ENCODE measurements at places on chromosomes 11 and 22.
A peak's percentile ranks its signal among the peaks of the same experiment; 100 is the strongest.

GRCh38 chr11:106156290-106156937, 79.0 kb downstream of the AASDHPPT start:
- peak; percentile 21 for DNase-seq

GRCh38 chr11:112025707-112026106, 499 bp downstream of the DLAT start:
- DNase-seq = no peak

DNA sequence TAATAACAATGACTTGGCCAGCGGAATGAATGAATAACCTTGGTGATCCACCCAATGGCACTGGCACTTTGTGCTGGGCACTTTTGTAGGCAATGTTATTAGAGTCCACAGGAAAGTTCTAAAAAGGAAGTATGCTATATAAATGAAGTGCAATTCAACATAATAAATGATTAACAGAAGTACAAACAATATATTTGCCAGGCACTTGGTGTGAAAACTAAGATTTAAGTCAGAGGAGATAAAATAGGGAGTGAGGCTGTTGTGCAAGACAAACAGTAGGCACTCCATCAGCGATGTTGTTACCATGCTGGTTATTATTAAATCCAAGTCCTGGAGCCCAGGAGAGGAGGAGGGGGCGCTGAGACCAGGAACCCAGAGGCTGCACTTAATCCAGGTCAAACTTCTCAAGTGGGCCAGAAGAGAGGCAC, 173.8 kb downstream of the LARGE1 start:
- no peak for DNase-seq

DNA sequence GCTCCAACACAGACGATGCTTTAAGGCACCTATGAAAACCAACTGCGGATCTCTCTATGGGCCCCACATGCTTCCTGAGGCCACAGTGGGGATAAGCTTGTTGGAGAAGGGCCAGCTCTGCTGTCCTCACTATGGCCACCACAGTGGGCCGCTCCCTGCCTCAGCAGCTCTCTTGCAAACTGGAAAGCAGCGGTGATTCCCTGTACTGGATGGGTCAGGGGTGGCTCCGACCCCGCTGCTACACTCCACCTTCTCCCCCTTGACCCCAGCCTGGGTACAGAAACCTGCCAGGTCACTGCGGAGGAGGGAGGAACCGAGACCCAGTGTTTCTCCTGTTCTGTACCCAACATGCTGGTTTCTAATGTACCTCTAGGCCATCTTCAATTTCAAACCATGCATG, 403.9 kb downstream of the CTTN start:
- no peak for DNase-seq

GRCh38 chr22:37025500-37026070, 6.0 kb downstream of the MPST start:
- no peak for DNase-seq

- no peak for DNase-seq
Measured at GRCh38 chr11:57459164-57460021, 935 bp upstream of the RTN4RL2 start.

- DNase-seq = no peak
Measured at GRCh38 chr22:42207918-42208317, 62.5 kb downstream of the TCF20 start.

DNA sequence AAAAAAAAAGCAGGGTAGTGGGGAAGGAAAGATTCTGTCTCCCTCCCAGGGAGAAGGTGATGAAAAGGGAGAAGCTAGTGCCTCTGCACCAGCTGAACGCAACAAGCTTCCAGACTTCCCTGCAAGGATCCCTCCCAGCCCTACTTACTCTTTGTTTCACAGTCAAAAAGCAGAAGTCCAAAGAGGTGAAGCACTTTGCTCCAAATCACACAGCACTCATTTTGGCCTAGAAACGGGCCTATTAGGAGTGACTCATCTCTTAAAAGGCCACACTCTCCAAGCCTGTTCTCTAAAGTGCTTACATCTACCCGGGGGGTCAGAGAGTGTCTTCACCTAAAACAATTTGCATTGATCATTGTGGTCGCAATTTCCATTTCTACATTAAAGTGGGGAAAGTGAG, 17.7 kb upstream of the GRK3 start:
- no peak for DNase-seq

DNA sequence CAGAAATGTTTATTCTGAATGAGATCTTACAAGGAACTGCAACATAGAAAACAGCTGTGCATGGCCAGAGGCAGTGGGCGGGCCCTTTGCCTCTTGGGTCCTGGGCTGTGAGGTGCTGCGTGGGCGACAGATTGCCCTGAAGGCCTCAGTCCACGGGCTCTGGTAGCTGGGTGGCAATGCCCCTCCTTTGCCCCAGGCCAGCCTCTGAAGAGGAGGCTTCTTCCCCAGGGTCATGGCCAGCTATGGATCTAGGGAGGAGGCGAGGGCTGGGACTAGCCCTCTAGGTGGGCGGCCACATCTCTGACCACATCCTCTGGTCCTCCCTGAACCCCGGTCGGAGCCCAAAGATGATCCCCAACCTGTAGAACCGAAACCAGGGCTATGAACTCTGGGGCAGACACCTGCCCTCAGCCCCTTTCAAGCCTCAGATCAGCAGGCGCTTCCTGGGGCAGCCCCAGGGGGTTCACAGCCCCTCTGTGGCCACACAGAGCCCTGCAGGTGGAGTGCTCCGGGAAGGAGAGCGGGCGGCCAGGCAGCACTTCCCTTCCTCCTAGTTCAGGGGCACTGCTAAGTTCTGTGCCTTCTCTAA, 6.6 kb upstream of the CDC42BPG start:
- no peak for DNase-seq

DNA sequence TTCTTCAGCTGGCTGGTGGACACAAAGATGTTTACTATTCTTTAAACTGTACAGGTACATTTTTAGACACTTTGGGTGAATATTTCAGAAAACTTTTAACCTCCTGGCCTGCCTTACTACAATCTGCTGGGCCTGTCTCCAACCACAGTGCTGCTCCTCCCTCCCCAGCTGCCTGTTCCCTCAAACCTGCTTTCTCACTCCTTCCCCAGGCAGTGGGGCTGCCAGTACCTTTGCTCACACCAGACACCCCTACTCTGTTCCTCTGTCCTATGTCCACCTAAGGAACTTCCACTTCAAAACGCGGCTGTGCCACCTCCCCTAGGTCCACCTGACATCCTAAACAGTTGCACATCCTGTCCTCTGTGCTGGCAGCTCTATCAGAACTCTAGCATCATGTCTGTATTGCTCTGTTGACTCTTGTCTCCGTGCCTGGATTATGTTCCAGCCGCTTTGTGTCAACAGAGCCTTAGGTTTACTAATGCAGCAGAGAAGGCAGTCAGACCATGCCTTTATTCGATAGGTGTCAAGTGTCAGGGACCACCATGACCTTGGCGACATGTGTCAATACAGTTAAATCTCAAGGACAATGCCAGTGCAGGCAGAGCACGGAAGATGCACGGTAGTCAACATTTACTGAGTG, 13.4 kb downstream of the ZP1 start:
- no peak for DNase-seq

- DNase-seq = peak; percentile 82
Measured at GRCh38 chr11:126355324-126355925, at the start of gene ST3GAL4. Gene ST3GAL4 (plus strand): TSS chr11:126355686. CDS start chr11:126406156, 50,470 bp downstream.

- no peak for DNase-seq
Measured at GRCh38 chr22:24466716-24467328, 28.3 kb upstream of the UPB1 start.

DNA sequence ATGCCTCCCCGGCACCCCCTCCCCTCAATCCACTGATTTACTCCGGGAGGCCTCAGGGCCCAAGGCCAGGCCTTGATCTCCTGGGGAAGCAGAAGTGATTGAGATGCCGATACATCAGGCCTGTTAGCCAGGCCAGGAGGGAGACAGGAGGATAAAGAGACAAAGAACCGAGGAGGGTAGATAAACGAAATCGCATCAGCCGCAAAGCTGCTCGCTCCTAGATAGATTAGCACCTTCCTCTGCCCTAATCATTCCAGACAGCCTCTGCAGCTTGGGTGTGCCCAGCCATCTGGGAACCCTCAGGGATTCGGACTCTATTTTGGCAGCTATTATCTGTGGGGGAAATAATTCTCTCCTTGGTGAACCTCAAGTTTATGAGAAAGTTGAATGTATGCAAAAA, 121.2 kb downstream of the ABTB2 start:
- DNase-seq = no peak

GRCh38 chr11:57308426-57309060, 16.2 kb downstream of the TNKS1BP1 start:
- no peak for DNase-seq

DNA sequence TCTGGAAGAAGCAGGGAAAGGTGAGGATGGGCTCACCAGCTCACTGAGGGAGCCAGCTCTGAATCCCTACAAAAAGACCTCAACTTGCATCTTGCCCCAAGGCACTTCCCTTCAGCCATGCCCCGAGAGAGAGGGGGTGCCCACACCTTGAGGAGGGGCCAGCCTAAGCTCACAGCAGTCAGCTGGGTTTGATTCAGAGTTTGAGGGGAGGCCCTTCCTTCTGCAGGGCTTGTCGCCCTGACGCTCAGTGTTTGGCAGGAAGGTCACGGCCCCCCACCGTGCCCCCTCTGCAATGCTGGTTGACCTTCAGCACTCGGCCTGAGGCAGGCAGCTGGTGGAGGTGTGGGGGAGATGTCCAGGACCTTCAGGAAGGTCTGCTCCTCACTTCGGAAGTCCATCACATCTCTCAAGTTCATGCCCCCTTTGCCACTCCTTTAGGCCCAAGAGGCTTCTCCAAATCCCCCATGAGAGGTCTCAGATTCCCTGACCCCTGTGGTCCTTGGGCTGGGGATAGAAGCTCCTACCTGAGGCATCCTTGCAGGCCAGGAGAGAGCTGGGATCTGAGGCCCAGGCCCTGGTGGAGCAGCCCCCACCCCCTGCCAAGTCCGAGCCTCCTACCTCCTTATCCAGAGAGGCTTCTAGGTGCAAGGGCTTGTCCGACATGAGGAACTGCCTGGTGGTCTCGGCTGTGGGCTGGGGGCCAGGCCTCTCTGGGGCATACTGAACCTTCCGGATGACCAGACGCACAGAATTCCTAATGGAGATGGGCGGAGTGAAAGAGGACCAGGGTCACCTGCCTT, 37.6 kb downstream of the TPBGL start:
- DNase-seq = no peak

DNA sequence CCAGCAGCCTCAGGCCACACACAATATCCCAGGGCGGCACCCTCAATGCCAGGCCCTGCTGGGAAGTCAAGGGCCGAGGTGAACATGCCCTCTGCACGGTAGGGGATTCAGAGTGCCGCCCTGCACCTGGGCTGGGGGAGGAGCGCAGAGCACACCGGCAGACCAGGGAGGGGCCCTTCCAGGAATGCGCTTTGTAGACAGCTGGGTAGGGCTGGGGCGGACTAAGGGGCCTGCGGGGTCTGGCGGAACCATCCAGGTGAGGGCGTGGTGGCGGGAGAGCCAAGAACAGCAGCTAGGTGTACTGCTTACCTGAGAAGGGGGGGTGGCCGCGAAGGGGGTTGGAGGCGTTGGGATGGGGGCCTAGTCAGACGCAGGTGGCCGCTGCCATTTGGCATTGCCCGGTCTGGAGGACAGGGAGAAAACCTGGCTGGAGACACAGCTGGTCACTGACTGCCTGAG, 26.0 kb downstream of the DUSP8 start:
- DNase-seq = no peak

DNA sequence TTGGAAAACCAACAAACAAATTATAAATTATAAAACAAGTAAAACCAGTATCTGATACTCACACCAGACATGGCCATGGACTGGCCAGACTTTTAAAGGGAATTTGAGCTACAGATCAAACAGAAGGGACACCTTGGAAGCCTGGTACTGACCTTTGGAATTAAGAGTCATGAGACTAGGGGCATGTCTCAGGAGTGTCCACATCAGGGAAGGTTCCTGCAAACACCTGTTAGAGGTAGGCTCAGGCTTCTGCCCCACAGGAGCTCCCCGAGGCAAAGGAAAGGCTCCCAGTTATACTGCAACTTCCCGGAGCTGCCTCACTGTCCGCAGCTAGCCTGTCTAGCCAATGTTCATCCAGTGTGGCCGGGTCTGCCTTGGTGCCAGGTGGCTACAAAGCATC, 290.1 kb downstream of the BUD13 start:
- DNase-seq = no peak

DNA sequence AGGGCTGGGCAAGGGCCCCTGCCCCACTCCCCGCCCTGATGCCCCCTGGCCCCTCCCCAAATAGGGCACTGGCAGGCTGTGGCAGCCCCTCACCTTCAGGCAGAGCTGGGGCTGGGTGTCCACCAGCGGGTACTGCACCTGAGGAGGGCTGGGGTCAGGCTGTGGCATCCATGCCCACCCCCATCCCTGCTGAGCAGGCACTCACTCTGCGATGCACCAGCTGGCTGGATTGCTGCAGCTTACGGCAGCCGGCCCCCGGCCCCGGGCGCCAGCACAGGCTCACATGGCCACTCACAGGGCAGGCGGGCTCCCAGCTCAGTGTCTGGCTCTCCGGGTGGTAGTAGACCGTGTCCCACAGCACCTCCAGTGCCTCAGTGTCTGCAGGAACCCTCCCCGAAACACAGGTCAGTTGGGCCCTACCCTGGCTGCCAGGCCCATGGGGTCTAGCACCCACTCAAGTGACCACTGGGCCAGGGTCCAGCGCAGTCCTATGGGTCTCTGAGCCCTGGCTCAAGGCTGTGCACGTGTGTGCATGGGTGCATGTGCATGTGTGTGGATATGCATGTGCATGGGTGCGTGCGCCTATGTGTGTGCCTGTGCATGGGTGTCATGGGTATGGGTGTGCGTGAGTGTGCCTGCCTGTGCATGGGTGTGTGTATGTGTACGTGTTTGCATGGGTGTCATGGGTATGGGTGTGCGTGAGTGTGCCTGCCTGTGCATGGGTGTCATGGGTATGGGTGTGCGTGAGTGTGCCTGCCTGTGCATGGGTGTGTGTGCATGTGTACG, 14.4 kb downstream of the IL17REL start:
- no peak for DNase-seq

GRCh38 chr11:48063424-48063978, 83.1 kb downstream of the PTPRJ start:
- DNase-seq = no peak

GRCh38 chr11:123301013-123301591, 106.1 kb upstream of the CLMP start:
- no peak for DNase-seq

- DNase-seq = no peak
Measured at GRCh38 chr11:78325274-78325781, 92.3 kb downstream of the GAB2 start.

- DNase-seq = no peak
Measured at GRCh38 chr11:79937676-79938334, 497.0 kb upstream of the TENM4 start.

- DNase-seq = no peak
Measured at GRCh38 chr11:2767801-2768200, 68.0 kb upstream of the KCNQ1OT1 start.
